Tongue (tissue), 3 donors: ENCODE measurements at places on chromosomes 3 and 15. TPM values are rescaled to one million over a fixed set of nuclear protein-coding genes. Genes with fewer than 3 reads are reported as not detected.

DNA sequence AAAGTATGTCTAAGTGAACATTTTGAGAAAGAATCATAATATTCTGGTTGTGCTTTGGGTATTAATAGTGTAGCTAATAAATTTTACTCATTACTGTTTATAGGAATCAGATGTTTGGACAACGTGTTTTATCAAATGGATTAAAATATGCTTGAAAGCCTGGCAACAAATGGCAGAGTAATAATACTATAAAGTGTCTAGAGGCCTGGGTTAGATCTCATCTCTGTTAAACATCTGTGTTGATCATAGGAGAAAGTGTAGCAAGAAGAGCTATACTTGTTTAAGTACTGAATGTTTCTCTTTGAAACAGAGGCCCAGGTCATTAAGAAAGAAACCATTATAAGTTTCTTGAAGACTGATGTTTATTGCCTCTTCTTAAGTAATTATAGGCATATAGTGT, 30.5 kb downstream of the VPS8 start:
- no peak for DNase-seq

DNA sequence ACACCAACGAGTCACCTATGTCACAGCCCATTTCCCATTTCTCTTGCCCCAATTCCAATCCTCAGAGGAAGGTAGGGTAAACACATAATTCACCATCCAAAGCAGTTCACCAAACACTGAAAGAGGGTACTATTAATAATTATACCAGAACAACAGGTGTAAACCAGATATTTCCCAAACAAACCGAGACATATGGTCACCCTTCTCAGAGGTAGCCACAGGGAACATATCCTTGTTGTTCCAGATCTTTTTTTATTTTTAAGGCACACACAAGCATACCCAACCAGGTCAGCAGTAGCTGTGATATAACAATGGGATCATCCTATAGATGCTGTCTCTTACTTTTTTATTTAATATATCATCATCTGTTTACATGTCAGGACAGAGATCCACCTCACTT, 24.7 kb downstream of the MAGI1 start:
- no peak for DNase-seq

DNA sequence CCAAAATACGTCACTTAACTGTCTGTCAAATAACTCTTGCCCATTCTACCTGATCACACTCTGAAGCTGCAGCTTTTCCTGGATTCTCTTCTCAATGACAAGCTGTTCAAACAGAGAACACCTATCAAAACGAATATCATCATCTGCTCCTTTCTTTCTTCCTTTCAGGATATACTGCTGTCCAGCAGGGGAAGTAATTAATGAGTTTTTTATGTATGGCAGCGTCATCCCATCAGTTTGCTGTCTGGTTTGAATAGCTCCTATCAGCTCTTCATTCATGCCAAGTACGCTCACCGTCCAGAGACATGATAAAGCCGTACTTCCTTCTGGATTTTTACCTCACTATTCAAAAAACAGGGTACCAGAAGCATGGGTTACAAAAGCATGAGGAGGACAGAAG, at the start of gene CHRM5:
Gene CHRM5 (plus strand): TSS at position 274 of the 400 bp plus-strand sequence. CDS start 94,221 bp downstream, outside the sequence.
- DNase-seq, result no peak

GRCh38 chr3:44530911-44531310, 24.1 kb upstream of the ZKSCAN7 start:
- DNase-seq, result no peak

GRCh38 chr15:69976366-69976994, 121.2 kb downstream of the TLE3 start:
- DNase-seq, result peak; percentile 90

DNA sequence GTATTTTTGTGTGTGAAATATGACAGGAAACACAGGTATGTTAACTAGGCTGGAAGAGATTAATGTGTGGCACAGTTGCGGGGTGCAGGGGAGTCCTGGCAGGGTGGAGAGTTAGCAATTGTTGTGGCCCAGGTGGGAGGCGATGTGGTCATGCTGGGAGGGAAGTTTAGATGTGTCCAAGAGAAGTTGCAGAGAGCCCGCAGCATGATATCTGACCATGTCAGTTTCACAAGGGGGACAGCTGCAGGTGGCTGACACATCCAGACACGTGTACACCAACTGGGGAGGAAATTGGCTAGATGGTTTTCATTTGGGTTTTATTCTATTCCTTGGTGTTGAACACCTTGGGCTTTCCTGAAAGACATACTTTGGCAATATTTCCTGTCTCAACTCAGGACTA, 172.8 kb upstream of the RGMA start:
- DNase-seq, result no peak

- no peak for DNase-seq
These were observed 141.5 kb downstream of the USP13 start for GRCh38 chr3:179794355-179794754.

DNA sequence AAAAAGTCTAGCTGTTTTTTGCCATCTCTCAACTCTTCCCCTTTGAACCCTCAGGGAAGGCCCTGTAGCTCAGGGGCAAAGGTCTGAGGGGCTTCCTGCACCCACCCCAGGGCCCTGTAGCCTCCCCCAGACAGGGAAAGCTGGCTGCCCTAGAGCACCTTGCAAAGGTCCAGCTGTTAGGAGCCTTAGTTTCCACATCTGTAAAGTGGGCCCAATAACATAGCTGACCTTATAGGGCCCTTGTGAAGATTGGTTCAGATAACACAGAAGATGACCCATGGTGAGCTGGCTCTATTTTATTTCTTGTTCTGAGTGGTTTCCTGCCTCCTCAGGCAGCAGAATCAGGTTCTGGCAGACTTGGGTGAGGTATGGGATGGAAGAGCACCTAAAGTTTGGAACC, 55.2 kb upstream of the SMAD6 start:
- DNase-seq, result no peak

DNA sequence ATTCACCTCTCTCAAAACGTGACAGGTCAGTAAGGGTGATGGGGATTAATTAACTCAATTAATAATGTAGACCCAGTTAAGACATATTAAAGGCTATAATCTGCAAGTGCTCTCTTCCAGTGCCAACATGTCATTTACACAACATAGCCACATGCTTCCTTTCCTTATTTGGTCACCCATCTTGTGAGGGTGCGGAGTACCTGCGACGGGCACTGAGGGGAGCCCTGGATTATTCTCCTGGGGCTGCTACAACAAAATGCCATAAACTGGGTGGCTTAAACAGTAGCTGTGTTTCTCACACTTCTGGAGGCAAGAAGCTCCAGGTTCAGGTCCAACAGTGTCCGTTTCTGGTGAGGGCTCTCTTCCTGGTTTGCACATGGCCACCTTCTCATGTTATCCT, 157.4 kb upstream of the LRTM1 start:
- DNase-seq, result no peak

DNA sequence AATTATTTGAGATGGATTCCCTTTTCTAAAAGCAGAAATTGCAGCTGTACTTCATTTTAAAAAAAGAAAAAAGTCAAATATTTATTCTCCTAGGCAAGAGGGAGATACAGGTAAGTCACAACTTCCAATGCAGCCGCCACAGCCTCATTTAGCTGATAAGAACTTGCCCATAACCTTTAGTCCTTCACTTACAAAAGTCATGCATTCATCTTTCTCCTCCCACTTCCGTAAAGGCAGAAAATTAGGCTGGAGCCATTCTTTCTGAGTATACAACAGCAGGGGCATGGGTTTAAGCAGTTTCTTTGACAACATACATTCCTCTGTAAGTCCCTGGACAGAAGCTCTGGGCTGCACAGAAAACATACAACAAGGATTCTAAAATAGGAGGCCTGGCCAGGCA, 4.3 kb downstream of the SUCLG2 start:
- no peak for DNase-seq

GRCh38 chr15:31367021-31367729, 40.5 kb downstream of the KLF13 start:
- DNase-seq, result no peak

- DNase-seq, result no peak
These were observed 15.9 kb upstream of the SH3BP5 start for GRCh38 chr3:15348246-15348645.

- DNase-seq, result no peak
These were observed 3.4 kb downstream of the SKIL start for GRCh38 chr3:170360916-170361315.

GRCh38 chr3:9033867-9034266, 70.6 kb upstream of the RAD18 start:
- no peak for DNase-seq

GRCh38 chr15:70204652-70205051, 106.9 kb upstream of the TLE3 start:
- no peak for DNase-seq

GRCh38 chr15:57640930-57641682, 49.4 kb downstream of the MYZAP start:
- peak; percentile 56 for DNase-seq

GRCh38 chr15:29883126-29883525, 60.9 kb upstream of the TJP1 start:
- DNase-seq, result no peak

DNA sequence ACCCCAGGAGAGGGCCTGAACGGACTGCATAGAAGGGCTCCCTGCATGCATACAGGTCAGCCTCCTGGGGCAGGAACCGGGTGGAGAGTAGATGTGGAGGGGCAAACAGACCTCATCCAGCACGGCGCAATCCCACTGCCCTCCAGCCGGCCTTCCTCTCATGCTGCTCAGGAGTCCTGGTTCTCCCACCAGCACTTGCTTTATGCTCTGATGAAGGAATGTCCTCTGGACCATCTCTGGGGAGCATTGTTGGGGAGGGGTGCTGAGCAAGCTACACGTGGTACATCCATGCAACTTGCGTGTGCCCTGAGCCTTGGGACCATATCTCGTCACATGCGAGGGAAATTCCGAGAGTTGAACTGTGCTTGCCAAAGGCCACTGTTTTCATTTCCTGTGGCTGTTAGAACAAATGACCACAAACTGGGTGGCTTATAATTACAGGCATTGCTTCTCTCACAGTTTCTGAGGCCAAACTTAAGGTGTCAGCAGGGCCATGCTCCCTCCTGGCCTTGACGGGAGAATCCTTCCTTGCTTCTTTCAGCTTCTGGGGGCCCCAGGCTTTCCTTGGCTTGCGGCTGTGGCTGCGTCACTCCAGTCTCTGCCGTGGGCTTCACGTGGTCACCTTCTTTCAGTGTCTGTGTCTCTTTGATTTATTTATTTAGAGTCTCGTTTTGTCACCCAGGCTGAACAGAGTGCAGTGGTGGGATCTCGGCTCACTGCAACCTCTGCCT, 12.2 kb downstream of the SELENOS start:
- no peak for DNase-seq

DNA sequence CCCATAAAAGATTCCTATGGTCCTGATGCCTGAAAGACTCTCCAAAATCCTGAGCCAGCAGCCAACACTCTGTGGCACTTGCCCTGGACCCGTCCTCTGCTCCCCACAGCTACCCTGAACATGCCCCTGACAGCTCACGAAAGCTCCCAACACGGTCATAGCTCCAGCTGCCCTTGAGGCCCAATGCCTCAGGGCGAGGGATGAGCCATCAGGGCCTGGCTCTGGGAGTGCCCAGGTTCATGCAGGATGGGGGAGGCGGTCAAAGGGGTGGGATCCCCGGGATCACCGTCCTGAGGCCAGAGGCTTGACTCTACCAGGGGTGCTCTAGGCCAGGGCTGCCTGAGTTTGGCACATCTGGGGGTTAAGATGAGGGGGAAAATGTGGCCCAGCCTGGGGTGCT, 72.7 kb upstream of the RPL32 start:
- no peak for DNase-seq

GRCh38 chr3:144104186-144104585, 132.6 kb downstream of the DIPK2A start:
- DNase-seq, result peak; percentile 80

DNA sequence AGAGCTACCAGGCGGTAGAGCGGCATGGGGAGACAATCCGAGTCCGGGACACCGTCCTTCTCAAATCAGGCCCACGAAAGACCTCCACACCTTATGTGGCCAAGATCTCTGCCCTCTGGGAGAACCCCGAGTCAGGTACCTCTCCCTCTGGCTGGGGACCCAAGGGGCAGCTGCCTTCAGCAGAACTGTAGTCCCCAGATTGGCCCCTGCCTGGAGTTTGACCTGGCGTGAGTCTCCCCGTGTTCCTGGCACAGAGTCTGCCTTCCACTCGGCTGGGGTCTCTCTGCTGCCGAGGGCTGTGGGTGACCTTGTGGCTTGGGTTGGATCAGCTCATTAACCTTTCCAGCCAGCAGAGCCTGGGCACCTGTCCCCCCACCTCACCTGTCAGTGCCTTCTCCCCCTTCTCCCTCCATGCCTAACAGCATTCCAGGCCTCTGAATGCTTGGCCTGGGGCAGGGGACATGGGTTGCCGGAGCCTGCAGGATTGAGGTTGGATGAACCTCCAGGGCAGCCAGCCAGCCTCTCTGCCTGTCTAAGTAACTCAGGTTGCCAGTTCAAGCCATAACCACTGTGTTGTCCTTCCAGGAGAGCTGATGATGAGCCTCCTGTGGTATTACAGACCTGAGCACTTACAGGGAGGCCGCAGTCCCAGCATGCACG, 6.8 kb upstream of the CHST14 start:
- DNase-seq, result no peak

DNA sequence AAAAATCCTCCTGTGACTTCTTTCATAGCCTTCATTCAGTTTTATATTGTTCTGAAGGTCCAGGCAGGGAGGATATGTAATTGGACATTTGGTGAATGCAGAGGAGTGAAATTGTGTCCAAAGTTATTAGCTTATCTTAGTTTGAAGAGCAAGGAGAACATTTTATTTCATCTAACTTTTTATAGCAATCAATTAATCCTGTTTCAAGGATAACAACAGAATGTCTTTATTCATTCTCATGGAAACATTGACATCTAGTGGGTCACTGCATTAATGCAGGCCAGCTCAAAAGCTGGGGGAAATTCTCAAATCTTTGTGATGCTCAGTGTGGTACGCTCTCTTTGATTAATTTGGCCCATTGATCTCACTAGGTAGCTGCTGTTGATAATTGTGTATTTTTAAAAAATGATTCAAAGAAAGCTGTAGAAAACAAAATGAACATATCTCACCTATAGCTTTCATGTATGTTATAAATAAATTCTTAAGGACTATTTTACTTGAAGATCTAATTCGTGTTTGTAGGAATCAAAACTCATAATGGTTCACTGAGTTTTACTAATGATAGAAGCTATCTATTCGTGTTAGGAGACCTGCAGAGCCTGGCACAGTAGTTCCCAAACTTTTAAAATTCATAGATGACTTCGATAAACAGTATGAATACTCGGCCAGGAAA, 150.8 kb upstream of the KCNMB2 start:
- DNase-seq, result peak; percentile 83

DNA sequence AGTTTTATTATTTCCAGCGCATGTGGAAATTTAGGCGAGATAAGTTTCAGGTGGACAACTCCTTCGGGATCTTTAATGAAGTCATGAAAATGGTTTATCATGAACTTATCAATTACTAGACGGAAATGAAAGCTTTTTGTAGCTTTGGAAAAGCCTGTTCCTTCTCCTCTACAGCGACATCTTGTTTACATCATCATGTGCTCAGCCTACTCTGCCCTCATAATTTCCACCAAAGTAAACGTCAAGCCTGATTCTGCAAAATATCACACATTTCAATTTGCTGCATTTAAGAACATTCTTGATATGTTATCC, 64.3 kb upstream of the CGNL1 start:
- no peak for DNase-seq

WNT5A gene
- 45.7 TPM for total RNA-seq

ZPLD1 gene
- not detected for total RNA-seq

OR5K2 gene
- total RNA-seq, result not detected

CYP19A1 gene
- total RNA-seq, result 3.0 TPM

EOMES gene
- total RNA-seq, result 0.31 TPM

CIDEC gene
- total RNA-seq, result not detected

NOP10 gene
- 64.8 TPM for total RNA-seq

DAZL gene
- not detected for total RNA-seq

HIGD2B gene
- total RNA-seq, result not detected

MAGEF1 gene
- total RNA-seq, result 53.3 TPM

RLBP1 gene
- total RNA-seq, result not detected

CMTM7 gene
- total RNA-seq, result 6.3 TPM

GPR149 gene
- total RNA-seq, result 0.41 TPM

ZIC4 gene
- 1.0 TPM for total RNA-seq

SLC28A1 gene
- total RNA-seq, result not detected

SPATA12 gene
- total RNA-seq, result not detected

PCBP4 gene
- total RNA-seq, result 58.0 TPM
